Bone marrow (tissue), 2 donors: ENCODE measurements at places on chromosomes 2 and 18.

DNA sequence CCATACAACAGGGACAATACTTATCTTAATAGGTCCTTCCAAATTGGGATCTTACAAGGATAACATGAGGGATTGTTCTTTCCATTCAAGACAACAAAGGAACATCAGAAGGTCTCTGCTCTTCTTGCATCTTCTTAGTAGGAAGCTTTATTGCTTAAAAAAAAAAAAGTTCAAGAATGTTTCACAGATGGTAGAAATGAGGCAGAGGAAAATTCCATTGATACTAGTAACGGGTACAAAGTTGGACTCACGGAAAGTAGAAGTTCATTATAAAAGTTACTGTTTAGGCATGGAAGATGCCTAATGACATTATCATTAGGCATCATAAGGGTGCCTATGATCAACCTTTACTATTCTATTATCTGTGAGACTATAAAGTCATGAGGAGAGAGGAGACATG lies 136.2 kb downstream of the LAMA3 start:
- no peak for DNase-seq

GRCh38 chr2:61059382-61059781 lies 6.3 kb upstream of the SANBR start:
- no peak for DNase-seq

DNA sequence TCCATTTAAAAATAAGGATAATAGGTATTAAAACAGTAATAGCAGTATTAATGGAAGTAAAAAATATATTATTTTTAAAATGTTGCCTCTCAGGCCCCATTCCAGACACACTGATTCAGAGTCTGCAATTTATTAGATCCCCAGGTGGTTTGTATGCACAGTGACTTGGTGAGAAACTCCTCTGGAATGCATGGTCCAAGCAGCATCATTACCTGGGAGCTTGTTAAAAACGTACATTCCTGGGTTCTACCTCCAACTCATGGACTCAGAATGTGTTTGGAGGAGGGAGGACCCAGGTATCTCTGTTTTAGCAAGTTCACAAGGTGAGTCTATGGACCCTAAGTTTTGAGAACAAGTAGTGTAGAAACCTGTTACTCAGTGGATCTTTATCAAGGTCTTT lies 95.6 kb downstream of the ITGA4 start:
- no peak for DNase-seq

DNA sequence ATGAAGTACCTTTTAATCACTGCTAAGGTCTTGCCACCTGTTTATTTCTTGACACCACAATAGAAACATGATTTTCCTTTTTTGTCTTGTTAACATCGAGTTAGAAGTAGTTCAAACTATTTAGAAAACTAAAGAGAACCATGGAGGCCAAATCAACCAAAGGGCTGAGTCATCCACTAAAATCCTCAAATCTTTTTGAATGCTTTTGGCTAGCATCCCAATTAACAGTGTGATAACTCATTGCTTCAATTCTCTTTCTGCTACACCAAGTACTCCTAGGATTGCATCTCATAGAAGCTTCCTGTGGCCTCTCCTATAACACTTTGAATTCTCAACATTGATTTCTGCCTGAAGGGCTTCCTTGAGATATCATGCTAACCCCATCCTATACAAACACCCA lies 159.9 kb upstream of the MMADHC start:
- DNase-seq, result no peak

DNA sequence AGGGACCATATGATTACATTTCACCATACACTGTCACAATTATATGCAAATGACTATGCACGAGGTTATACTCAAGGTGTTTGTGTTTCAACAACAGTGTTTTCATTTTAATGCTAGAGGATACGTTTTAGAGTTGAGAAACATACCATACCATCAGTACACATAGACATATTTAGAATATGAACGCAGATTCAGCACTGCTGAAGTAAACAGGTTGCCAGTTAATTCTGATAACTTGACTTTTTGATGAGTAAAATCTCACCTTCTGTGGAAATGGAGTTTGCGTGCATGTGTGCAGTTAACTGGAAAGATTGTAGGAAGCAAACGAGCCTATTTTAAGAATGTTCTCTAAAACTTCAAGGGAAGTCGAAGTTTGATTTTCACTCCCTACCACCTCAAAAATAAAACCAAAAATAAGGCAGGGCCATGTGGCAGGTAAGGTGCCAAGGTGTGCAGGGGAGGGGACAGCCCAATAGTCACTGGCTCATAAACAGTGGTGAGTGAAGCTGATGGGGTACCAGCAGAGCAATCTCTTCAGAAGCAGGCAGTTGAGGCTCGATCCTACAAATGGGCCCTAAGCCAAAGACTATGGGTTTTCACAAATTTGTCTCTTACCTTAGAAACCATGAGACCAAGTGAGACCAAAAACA lies 213.1 kb downstream of the IKZF2 start:
- no peak for DNase-seq

DNA sequence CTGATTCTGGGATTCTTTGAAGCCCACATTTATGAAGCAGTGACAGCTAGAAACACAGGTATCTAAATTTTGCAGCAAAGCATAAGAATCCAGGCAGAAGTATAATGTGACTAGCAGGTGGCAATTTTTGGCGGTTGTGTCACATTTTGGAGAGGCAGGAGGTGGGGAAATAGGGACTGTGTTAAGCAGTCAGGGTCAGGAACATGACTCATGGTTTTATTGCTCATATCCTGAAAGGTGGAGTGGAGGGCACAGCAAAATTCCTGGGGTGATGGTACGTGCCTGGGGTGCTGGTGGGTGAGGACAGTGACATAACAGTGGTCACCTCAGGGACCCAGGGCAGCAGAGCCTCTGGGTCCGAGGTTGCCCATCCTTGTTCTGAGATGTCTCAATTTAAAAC lies 63.5 kb upstream of the TTN start:
- DNase-seq, result no peak

DNA sequence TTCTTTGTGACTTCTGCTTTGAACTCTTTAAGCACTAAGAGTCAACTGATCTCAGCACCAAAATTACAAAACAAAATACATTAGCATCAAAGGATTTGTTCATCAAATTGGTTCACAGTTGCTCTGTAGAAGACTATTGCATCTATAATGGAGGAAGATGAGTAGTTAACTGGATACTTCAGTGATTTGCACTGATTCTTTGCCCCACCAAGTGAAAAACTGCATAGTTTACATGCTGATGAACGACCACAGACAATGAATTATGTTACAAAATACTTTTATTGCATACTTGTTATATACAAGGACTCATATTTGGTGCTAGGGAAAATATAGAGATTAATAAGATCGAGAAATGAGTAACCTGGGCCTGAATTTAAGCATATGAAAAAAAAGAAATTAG lies 107.2 kb downstream of the SCG2 start:
- DNase-seq, result no peak

DNA sequence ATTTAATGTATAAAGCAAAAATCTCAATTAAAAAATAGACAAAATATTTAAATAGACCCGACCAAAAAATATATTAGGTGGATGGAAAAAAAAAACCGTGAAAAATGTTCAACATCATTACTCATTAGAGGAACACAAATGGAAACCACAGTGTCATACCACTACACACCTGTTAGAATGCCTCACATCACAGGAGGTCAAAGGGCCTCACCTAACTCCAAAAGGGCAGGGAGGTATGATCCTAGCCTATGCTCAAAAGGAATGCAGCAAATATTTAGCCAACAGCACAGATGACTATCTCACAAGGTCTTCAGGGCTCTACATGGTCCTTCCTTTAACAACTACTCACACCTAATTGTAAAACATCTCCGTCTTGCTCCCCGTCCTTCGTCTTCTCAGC lies 185.5 kb upstream of the SETBP1 start:
- no peak for DNase-seq

GRCh38 chr18:31998880-31999412 lies 19.7 kb upstream of the RNF125 start:
- DNase-seq, result no peak
